Stimulated activated CD4-positive, alpha-beta T cell treated with anti-CD3 and anti-CD28 coated beads, Interleukin-1b, Interleukin-23, amount 100 ng/mL, for 1 hour (primary cell): ENCODE measurements at places on chromosomes 3 and 15.

DNA sequence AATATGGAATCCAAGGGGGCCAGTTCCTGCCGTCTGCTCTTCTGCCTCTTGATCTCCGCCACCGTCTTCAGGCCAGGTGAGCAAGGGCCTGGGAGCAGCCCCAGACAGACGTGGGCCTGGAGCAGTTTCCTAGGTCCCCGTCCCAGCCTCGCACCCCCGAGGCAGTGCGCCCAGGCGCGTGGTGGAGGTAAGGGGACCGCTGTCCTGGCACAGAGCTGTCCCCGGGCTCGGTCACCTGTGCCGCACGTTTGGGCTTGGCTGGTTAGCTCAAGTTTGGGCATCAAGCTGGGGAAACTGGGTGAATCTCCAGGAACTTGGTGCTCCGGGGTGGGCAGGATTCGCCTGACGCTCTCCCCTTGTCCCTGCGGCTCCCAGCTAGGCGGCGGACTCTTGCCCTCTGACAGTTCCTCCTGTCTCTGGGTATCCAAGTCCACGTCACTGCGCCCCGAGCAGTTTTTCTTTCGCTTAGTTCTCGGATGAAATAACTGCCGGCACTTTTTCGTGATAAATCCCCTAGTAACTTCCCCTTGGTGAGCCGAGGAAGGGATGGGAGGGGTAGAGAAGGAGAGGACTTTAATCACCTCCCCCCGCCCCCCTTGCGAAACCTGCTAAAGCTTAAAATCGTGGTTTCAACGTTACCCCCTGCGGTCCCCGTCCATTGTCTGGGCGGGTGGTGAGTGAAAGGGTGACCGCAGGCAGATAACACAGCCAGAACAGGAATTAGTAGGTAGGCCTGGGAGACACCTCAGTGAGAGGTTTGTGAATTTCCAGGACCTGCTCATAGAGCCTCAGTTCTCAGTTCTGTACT lies 901 bp downstream of the ALCAM start:
- DNase-seq = peak; percentile 51

DNA sequence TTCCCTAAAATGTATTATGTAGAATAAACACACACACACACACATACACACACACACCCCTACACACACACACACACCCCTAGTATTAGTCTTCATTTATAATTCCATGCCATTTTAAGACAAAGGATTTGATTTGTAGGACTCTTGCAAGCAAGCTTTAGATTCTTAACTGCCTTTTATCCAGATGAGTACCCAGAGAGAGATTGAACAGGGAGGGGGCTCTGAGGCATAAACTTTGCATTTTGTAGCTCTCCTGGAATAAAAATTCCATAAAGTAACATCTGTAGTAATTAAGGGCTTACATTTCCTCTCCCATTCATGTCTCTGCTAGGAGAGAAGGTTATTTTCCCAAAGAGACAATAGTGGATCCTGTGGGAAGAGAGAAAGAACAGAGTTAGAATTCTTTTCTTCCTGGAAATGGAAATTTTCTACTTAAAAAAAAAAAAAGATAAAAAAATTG lies 479.4 kb downstream of the RBMS3 start:
- DNase-seq = no peak

- DNase-seq = no peak
Measured at GRCh38 chr3:42106646-42107045, 15.5 kb downstream of the TRAK1 start.

DNA sequence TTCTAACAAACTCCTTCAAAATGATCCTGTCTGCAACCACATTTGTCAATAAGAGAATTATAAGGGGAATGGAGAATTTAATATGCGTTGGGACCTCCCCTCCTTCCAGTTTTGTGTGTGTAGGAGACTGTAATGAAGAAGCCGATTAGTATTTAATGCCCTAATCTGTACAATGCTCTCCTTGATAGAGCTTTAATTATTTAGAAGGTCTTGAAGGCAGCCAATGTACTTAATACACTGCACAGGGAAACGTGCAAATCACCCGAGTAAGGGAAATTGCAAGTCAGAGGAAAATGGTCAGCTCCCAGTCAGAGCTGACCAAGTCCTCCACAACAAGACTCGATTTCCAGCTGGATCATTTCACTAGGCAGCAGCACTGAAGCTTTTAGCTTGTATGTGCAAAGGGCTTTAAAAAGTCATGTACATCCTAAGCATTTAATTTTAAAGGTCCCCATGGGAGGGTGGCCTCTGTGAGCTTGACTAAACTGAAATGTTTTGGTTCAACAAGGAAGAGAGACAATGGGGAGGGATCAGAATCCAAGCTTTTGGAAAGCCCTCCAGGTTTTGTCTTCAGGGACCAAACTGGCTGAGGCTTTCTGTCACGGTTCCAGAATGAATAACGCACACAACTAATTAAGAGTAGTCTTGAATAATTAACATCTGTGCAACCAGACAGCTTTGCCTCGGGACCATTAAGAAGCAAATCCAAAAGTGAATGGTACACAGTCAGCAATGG lies 159.8 kb upstream of the MITF start:
- DNase-seq = no peak

DNA sequence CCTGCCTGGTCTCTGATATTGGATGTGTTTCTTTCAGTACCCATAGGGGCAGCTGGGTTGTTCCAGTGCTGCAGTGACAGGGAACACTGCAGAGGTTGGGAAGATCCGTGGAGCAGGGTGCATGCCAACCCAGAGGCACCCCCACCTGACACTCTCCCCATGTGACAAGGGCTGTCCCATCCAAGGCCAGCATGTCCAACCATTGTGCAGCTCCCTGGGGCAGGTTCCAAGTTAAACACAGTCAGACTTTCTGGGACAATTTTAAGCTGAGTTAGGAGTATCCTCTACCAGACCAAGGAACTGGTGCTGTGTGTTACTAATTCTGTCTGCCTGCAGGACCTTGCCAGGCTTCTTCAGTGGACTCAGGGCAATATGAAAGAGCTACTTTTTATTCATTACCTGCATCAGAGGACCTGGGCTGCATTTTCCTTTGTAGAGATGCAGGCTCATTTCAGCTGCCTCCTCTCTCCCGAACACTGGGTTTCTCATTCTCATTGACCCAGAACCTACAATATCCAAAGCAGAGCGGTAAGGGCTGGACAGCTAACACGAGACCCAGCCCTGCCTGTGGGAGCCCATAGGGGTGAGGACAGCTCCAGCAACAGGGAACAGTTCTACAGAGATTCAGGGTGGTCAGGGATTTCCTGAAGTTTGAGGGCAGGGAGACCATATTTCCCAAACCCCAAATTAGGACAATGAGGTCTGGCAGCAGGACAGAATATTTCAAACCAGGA lies 72.7 kb downstream of the SPSB4 start:
- no peak for DNase-seq

DNA sequence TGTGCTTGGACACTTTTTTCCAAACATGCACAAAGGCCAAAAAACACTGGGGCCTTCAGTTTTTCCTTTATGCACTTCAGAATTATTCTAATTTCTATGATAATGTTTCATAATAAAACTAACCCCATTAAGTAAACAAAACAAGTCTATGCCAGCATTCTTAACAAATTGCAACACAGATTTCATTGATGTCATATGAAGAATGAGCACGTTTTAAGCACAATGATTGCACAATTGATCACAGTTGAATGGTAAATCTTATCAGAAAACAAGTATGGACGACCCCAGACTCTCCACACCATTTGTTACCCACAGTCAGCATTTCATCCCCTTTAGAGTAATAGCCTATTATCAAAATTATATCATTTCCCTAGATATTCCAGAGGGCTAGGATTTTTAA lies 46.7 kb upstream of the PROK2 start:
- no peak for DNase-seq

DNA sequence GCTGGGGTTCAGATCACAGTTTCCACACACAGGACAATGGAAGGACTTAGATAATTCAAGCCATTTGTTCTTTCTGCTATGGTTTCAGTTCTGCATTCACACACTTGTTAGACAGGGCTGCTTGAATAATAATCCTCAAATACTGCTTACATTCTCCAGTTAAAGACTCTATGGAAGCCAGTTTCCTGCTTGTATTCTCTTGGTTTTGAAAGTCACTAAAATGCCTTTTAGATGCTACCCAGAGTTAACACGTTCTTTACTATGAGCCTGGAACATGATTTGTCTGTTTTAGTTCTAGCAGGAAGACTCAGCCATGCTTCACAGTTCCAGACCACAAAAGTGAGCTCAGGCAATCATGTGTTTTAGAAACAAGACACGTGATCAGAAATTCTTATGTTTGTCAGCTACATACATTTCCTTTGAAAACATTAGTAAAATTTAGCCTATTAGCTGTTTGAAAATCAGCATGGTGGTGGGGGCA lies 152.4 kb downstream of the LEKR1 start:
- no peak for DNase-seq

- no peak for DNase-seq
Measured at GRCh38 chr15:80712956-80713355, 17.8 kb downstream of the ABHD17C start.

DNA sequence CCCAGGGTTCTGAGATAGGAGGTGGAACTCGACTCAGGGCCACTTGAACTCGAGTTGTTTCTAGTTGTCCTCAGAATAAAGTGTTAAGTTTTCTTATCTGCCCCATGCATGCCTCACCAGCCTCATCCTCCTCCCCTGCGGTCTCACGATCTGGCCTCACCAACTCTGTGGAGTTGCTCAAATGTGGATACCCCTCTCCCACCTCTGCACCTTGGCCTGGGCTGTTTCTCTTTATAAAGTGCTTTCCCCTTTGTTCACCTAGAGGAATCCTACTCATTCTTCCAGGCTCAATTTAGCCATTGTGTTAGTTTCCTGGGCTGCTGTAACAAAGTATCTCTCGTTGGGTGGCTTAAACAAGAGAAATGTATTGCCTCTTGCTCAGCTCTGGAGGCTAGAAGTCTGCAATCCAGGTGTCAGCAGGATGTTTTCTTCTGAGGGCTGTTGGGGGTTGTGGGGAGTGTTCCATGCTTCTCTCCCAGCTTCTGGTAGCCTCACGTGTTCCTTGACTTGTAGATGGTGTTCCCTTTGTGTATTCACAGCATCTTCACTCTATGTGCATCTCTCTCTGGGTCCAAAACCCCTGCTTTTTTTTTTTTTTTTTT lies 100.7 kb downstream of the MEX3B start:
- DNase-seq = no peak

DNA sequence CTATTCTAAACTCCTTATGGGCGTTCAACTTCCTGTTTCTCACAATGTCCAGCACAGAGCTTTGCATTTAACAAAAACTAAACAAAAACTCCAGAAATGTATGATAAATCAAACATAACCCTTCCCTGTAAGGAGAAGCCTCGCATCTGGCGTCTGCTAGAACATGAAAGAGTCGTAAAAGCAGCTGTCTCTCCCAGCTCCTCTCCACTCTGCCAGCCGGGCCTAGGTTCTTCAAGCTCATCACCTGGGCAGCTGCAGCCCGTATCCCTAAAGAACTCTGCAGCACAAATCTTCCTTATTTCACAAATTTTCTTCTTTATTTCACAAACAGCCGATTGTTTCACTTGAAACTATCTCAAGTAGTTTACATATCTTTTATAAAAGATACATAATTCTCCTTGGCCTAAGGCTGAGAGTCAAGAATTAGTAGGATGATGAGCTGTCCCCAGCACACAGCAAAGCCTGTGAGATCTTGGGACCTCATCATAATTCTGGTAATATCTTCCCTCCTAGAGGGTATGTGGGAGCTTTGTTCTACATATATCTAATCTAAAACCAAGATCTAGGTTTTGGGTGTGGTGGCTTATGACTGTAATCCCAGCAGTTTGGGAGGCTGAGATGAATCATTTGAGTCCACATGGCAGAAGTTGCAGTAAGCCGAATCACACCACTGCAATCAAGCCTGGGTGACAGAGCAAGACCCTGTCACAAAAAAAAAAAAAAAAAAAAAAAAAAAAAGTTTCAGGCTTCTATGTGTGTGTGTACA lies 35.3 kb downstream of the ANXA2 start:
- no peak for DNase-seq

DNA sequence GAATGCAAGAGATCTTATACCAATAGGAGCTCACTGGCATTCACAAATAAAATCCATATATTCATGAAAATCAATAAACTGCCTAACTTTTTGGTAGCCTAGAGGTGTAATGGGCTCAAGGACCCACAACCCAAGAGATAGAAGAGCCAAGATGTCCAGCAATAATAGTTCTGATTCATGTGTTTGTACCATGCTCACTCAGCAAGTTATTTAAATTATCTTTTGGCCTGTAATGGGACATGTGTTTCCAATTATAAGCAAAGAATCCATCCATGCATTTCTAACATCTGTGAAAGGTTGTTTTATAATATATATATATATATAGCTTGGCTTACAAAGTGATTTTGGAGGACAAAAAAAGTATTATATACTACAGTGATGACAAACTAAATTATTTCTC lies 29.7 kb upstream of the SHC4 start:
- DNase-seq = no peak

DNA sequence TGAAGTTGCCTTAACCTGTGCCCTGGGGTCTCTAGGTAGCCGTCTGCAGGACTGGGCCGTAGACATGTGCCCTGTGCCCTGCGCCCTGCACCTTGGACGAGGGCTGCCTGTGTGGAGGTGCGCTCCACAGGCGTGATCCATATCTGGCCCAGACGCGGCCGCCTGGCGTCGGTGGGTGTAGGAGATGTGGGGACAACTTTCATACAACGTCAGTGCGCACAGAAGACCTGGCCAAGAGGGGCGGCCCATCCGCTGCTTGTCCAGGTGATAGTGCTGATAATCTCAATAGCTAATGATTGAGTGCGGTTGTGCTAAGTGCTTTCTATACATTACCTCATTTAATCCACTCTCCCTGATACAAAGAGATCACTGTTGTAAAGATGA lies 665 bp upstream of the RASGRP1 start:
- no peak for DNase-seq

- no peak for DNase-seq
Measured at GRCh38 chr15:80106051-80106450, 46.6 kb downstream of the ZFAND6 start.

- DNase-seq = no peak
Measured at GRCh38 chr15:42996871-42997270, 76.3 kb upstream of the TTBK2 start.

DNA sequence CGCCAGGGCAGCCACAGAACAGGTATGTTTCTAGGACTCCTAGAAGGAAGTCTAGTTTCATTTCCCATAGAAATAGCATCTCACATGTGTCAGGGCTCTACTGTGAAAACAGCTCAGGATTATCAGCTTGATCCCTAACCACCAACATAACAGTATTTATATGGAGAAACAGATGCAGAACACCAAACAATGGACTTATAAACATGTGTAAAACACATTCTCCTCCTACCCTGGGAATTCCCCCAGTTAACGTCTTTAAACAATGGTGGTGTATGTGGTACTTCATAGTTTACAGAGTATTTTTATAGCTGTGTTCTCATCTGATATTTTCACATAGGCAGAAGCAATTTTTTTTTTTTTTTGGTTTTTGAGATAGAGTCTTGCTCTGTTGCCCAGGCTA lies 9.7 kb downstream of the TNFSF10 start:
- no peak for DNase-seq
